ENCODE measurements at places on chromosomes 11 and 22. TPM values are rescaled to one million over a fixed set of nuclear protein-coding genes. Genes with fewer than 3 reads are reported as not detected.

The C11orf65 gene
- total RNA-seq, result 1.8 TPM

The POLR2L gene
- 196 TPM for total RNA-seq

DNA sequence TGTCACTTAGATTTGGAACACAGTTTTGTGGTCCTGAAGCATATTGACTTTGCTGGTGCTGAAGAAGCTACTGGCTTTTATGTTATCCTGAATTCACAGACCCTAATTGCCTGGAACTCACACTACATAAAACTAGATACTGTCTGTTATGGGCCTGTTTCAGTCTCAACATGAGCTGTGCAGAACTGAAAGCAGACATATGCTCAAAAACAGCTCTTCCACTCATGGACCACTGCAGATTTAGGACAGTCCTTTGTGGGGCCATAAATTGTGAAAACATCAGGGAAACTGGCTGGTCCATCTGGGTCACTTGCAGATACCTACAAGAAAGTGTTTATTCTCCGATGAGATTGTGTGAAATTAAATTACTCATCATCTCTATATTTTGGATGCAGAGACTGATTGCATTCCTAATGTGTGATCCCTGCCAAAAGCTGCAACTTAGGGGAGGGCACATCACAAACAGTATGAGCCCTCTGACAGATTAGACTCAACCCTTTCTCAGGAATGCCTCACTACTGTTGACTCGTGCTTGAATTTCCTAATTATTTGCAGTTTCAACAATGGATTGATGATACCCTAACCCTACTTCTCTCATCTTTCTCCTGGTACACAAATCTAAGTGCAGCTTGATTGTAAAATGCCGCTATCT is 10.2 kb upstream of the CLNS1A start:
- no peaks in the 10 kb centered on the region for H3K27me3 ChIP-seq
- no peak overlapping the region for H3K4me3 ChIP-seq

The MPZL3 gene
- total RNA-seq, result 0.33 TPM

DNA sequence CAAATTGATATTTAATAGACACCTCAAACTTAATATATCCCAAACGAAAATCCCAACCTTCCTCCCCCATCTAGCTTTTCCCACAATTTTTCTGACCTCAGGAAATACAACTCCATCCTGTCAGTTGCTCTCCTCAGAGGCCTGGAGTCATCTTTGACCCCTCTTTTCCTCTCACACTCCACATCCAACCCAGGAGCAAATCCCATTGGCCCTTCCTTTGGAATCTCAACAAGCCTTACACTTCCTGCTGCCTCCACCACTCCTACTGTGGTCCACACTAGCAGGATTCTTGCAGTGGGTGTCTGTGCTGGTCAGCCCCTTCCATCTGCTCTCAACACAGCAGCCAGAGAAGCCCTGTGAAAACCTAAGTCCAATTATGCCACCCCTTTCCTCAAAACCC is 39.3 kb upstream of the RFPL3 start:
- no peak for DNase-seq
- no peaks in the 10 kb centered on the region for H3K27me3 ChIP-seq
- H3K27ac ChIP-seq, result no peak overlapping the region
- H3K4me3 ChIP-seq, result no peak overlapping the region
- no peaks in the 10 kb centered on the region for H3K36me3 ChIP-seq

The CNTF gene
- 0.77 TPM for total RNA-seq

- no peaks in the 10 kb centered on the region for H3K27me3 ChIP-seq
- H3K4me1 ChIP-seq, result no peaks in the 10 kb centered on the region
Measured at GRCh38 chr11:64067230-64067993, 31.7 kb downstream of the FLRT1 start.

The NXPE2 gene
- total RNA-seq, result not detected

Data from fibroblast of lung (primary cell).